ENCODE measurements at places on chromosomes 3 and 15.
A peak's percentile ranks its signal among the peaks of the same experiment; 100 is the strongest.

DNA sequence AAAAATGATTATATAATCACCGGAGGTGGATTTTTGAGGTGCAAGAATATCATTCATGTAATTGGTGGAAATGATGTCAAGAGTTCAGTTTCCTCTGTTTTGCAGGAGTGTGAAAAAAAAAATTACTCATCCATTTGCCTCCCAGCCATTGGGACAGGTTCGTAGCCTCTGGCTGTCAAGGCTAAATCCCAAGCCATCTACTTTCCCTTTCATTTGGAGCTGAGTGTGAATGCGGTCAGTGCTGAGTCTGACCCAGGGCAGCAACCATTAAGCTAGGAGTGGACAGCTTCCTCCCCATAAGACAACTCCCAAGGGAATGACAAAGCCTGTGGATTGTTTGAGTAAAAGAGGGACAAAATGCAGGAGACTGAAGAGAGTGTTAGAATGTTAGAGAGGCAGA, 33.6 kb downstream of the PARP14 start:
- DNase-seq: no peak

GRCh38 chr3:177529071-177529550, 331.8 kb upstream of the TBL1XR1 start:
- DNase-seq: no peak

DNA sequence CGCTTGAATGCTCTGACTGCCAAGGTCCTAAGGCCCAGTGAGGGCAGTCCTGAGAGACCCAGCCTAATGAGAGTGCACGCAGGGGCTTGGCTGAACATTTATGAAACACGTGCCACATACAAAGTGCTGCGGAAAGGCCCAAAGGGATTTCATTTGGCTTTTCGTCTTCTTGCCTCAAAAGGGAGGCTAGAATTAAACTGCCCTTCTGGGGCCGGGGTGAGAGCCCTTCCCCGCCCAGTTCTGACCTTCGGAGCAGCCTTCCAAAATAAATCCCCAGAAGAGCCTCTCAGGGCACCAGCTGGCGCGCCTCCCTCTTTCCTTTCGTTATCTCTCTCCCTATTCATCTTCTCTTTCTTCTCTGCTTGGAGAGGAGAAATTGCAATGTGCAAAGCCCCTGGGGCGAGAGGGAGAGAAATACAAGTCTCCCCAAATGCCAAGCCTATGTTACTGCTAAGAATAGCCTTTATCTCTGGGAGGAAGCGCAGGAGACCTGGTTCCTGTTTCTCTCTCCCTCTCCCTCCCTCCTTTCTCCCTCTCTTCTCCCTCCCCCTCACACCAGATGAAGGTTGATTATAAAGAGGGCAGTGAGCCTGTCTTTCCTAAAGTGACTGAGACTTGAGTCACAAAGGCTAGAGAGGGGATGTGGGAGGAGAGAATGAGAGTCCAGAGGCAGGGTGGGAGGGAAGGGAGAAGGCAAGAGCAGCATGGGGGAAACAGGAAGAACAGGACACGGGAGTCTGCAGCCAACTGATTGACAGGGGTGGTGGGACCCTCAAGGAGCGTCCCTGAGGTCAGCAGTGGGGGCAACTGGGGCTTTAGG, 36.7 kb upstream of the NDUFB4 start:
- DNase-seq: peak; percentile 31

GRCh38 chr3:34263101-34263621, 464.7 kb downstream of the PDCD6IP start:
- DNase-seq: peak; percentile 87

All from brain (organoid and tissue), 16 donors.